Activated CD8-positive, alpha-beta T cell treated with anti-CD3 and anti-CD28 coated beads for 36 hours (primary cell): ENCODE measurements at places on chromosomes 13 and 19. TPM values are rescaled to one million over a fixed set of nuclear protein-coding genes. Genes with fewer than 3 reads are reported as not detected.
A peak's percentile ranks its signal among the peaks of the same experiment; 100 is the strongest.

GRCh38 chr13:30480292-30480950 lies 14.7 kb upstream of the HMGB1 start:
- no peak for DNase-seq
- no peak overlapping the region for H3K27ac ChIP-seq
- H3K4me3 ChIP-seq: no peak overlapping the region
- no peaks in the 10 kb centered on the region for H3K36me3 ChIP-seq
- no peaks in the 10 kb centered on the region for H3K4me1 ChIP-seq

GRCh38 chr13:20173116-20173746 lies 12.4 kb upstream of the GJA3 start:
- H3K27me3 ChIP-seq: peaks cover 57% of the 10 kb centered on the region
- H3K4me3 ChIP-seq: no peak overlapping the region
- peaks cover 31% of the 10 kb centered on the region for H3K4me1 ChIP-seq
- peak; percentile 14 for DNase-seq
- no peaks in the 10 kb centered on the region for H3K36me3 ChIP-seq
- H3K27ac ChIP-seq: no peak overlapping the region

GRCh38 chr13:46050771-46051170 lies 1.8 kb downstream of the ZC3H13 start:
- peaks cover 3% of the 10 kb centered on the region for H3K36me3 ChIP-seq
- DNase-seq: no peak

GRCh38 chr13:51823863-51824262 lies 19.9 kb upstream of the DHRS12 start:
- DNase-seq: no peak
- H3K4me3 ChIP-seq: peak overlapping the region; percentile 74
- H3K27ac ChIP-seq: peak overlapping the region; percentile 94
- H3K36me3 ChIP-seq: no peaks in the 10 kb centered on the region

DNA sequence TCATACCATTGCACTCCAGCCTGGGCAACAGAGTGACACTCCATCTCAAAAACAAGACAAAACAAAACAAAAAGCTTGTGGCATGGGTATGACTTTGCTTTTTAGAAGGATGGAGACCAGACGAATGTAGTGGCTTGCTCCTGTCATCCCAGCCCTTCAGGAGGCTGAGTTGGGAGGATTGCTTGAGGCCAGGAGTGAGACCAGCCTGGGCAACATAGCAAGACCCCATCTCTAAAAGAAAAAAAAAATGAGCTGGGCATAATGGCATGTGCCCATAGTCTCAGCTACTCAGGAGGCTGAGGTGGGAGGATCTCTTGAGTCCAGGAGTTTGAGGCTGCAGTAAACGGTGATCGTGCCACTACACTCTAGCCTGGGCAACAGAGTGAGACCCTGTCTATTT lies 16.4 kb upstream of the SELENOW start:
- DNase-seq: no peak
- no peak overlapping the region for H3K27ac ChIP-seq
- no peaks in the 10 kb centered on the region for H3K4me1 ChIP-seq

DNA sequence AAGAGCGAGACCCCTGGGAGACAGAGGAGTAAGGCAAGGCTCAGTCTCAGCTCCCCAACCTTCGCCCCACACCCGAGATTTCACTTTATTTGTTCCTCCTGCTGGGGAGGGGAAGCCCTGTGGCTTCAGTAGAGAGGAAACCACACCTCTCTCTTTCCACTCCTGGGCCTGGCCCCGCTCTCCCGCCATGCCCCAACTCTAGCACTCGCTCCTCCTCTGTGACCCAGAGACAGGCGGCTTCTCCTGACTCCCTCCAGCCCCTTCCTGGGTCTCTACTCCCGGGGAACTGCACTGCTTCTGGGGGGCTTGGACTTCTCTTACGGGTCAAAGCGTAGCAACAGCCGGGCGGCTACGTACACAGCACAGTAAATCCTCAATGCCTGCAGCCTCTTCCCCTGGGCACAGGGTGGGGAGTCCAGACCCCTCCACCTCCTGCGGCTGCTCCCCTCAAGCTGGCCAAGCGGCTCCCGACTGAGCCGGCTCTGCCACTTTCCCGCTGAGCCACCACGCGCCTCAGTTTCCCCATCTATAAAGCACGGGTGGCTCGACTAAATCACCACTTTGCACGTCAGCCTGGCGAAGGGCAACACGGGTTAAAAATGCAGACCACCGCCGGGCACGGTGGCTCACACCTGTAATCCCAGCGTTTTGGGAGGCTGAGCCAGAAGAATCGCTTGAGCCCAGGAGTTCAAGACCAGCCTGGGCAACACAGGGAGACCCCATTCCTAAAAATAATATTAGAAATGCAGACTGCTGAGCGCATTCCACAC lies 1.4 kb downstream of the RNF126 start:
- H3K27ac ChIP-seq: peak overlapping the region; percentile 93
- no peaks in the 10 kb centered on the region for H3K27me3 ChIP-seq
- H3K36me3 ChIP-seq: peaks cover 31% of the 10 kb centered on the region
- peak; percentile 79 for DNase-seq

GRCh38 chr13:19093369-19093768 lies 88.3 kb downstream of the TUBA3C start:
- H3K27ac ChIP-seq: no peak overlapping the region
- H3K4me1 ChIP-seq: no peaks in the 10 kb centered on the region
- no peaks in the 10 kb centered on the region for H3K36me3 ChIP-seq
- no peaks in the 10 kb centered on the region for H3K27me3 ChIP-seq

DNA sequence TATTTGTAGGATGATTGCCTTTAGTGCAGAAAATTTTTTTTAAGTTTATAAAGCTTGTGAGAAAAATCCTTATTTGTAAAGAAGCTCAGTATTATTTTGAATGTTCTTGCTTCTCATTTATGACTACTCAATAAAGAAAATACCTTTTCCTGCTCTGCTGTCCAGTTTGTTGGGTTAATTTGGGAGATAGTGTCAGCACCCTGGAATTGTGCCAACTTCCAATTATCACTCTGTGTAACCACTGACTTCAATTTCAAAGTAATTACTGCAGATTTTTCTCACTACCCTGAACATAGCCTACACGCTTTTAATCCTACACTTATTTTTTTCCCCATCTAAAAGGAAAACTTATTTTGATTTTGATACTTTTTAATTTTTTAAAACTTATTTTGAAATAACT lies 93.1 kb downstream of the GGACT start:
- no peaks in the 10 kb centered on the region for H3K4me1 ChIP-seq
- H3K27me3 ChIP-seq: no peaks in the 10 kb centered on the region
- H3K36me3 ChIP-seq: peaks cover 5% of the 10 kb centered on the region
- DNase-seq: no peak
- H3K4me3 ChIP-seq: no peak overlapping the region

The KLK10 gene
- not detected for total RNA-seq

The CABP5 gene
- total RNA-seq: not detected
